GM23338 (cell line): ENCODE measurements at places on chromosomes 2 and 18. TPM values are rescaled to one million over a fixed set of nuclear protein-coding genes. Genes with fewer than 3 reads are reported as not detected.

The ACMSD gene
- not detected in 2 replicates for total RNA-seq

- no peak overlapping the region for H3K4me3 ChIP-seq
- no peak for DNase-seq
- no peaks in the 10 kb centered on the region for H3K27me3 ChIP-seq
- H3K27ac ChIP-seq, result no peak overlapping the region
Measured at GRCh38 chr2:223414646-223415045, 187.5 kb downstream of the SCG2 start.

DNA sequence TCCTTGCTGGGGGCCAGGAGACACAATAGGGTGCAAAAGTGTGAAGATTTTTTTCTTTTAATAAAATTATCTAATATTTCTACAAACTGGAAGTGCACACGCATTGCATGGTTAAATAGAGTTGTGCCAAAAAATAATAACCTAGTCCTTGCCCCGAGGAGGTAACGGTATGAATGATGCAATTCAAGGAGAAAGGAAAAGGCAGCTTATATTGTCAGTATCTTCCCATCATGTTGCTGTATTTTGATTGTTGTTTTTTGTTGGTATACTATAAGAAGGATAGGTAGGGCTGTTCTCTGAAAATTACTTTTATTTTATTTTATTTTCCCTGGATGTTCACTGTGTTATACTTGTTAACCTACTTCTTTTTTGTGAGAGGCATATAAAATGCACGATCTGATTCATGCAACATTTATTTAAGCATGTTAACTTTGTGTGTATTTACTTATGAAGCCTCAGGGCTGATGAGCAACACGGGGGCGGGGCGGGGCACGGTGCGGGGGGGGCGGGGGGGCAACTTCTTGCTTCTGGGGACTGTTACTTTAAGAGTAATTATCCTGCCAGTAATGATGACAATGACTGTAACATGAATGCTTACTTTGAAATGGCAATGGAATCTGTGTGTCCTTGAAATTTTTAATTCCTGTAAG is 118.6 kb downstream of the AQP4 start:
- no peaks in the 10 kb centered on the region for H3K27me3 ChIP-seq
- H3K4me3 ChIP-seq, result no peak overlapping the region
- no peak for DNase-seq
- no peak overlapping the region for H3K27ac ChIP-seq

DNA sequence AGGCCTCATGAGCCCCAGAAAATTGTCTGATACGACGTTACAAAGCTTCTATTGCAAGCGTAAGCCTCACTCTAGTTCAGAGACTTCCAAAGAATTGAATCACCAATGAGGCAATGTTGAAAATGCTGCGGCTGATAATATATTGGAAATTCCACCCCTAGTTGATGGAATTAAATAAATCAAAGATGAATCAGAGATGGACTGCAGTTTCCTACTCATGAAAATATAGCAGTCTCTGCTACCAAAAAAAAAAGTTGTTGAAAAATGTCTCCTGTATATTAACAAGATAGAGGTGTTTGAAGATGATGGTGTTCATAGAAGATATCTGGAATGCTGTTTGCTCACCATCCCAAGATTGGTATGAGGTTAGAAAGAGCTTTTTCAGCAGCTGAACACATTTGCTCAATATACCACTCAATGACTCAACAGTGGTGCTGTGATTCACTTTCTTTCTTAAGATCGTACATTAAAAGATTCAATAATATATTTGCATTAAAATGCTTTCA is 99.8 kb upstream of the ARHGAP28 start:
- H3K27ac ChIP-seq, result no peak overlapping the region
- no peak overlapping the region for H3K4me3 ChIP-seq
- peaks cover 13% of the 10 kb centered on the region; the same call in 1 of the 2 replicates for H3K4me1 ChIP-seq
- no peak for DNase-seq
- H3K27me3 ChIP-seq, result no peaks in the 10 kb centered on the region

DNA sequence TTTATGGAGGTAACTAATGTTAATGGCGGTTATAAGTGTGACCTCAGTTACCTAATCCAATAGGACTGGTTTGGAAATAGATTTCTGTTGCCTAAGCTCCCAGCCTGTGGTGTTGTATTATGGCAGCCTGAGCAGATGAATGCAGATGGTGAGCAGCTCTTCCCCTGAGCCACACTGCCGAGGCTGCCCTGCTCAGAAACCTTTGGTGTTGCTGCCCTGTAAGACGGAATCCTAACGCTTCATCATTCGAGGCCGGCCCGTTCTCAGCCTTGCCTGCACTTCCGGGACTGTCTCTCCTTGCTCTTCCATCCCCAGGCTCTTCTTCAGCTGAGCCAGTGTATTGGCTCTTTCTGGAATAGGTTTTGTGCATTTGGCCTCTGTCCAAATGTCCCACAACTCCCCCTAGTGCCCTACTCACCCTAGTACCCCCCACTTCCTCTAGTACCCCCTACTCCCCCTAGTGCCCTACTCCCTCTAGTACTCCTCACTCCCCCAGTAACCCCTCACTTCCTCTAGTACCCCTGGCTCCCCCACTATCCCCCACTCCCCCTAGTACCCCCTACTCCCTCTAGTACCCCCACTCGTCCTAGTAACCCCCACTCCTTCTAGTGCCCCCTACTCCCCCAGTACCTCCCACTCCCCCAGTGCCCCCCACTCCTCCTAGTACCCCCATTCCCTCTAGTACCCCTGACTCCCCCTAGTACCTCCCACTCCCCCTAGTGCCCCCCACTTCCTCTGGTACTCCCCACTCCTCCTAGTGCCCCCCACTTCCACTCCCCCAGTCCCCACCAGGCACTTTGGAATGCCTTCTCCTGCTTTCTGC is 106.0 kb upstream of the TAF1B start:
- no peaks in the 10 kb centered on the region for H3K27me3 ChIP-seq
- H3K36me3 ChIP-seq, result no peaks in the 10 kb centered on the region
- DNase-seq, result no peak
- no peaks in the 10 kb centered on the region for H3K4me1 ChIP-seq
- no peak overlapping the region for H3K27ac ChIP-seq

DNA sequence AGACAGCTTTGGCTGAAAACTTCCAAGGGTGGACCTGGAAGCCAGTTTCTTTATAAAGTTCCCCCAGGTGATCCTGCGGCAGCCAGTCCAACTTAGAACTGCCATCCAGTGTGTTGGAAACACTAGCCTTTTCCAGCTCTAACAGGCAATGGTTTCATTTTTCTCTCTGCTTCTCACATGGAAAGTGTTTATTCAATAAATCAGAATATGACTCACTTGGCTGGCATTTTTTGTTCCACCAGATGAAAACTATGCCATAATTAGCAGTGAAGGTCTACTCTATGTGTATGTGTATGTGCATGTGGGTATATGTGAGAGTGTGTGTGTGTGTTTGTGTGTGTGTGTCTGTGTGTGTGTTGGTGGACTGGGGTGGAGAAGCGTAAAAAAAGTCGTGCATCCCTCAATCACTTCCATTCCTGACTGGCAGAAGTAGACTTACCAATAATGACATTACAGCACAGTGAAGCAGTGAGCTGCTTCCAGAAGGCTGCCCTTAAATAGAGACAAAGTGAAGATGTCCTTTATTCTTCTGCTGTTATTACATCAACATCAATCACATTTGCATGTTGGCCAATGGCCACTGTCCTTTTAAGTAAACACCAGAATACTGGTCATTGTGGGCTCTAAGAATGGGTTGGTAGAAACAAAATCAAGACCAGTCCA is 90.9 kb upstream of the SETBP1 start:
- no peaks in the 10 kb centered on the region for H3K36me3 ChIP-seq
- no peaks in the 10 kb centered on the region for H3K27me3 ChIP-seq
- no peak for DNase-seq
- no peaks in the 10 kb centered on the region for H3K4me1 ChIP-seq
- H3K4me3 ChIP-seq, result no peak overlapping the region

DNA sequence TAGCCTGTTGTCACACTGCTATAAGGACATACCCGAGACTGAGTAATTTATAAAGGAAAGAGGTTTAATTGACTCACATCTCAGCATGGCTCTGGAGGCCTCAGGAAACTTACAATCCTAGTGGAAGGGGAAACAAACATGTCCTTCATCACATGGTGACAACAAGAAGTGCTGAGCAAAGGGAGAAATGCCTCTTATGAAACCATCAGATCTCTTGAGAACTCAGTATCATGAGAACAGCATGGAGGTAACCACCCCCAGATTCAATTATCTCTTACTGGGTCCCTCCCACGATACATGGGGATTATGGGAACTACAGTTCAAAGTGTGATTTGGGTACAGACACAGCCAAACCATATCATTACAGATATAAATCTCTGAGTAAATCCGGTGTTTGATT is 148.7 kb downstream of the PRPF40A start:
- H3K27ac ChIP-seq, result no peak overlapping the region
- H3K27me3 ChIP-seq, result no peaks in the 10 kb centered on the region
- H3K36me3 ChIP-seq, result no peaks in the 10 kb centered on the region
- no peaks in the 10 kb centered on the region for H3K4me1 ChIP-seq
- no peak overlapping the region for H3K4me3 ChIP-seq
- DNase-seq, result no peak

GRCh38 chr2:10079870-10080535 is at the start of gene CYS1:
Gene CYS1 (minus strand): TSS chr2:10080411. CDS start chr2:10080223, 188 bp downstream.
- peaks cover 47% of the 10 kb centered on the region for H3K27me3 ChIP-seq
- no peaks in the 10 kb centered on the region for H3K36me3 ChIP-seq
- no peak within 1 kb of the TSS for H3K27ac ChIP-seq
- H3K4me3 ChIP-seq, result peak within 1 kb of the TSS; percentile 65
- DNase-seq, result peak; percentile 69
- H3K4me1 ChIP-seq, result peaks cover 13% of the 10 kb centered on the region

GRCh38 chr2:156456616-156457015 is 20.4 kb downstream of the GPD2 start:
- no peak overlapping the region for H3K4me3 ChIP-seq
- DNase-seq, result no peak
- H3K27me3 ChIP-seq, result no peaks in the 10 kb centered on the region
- H3K36me3 ChIP-seq, result no peaks in the 10 kb centered on the region
- no peak overlapping the region for H3K27ac ChIP-seq

The FKBP7 gene
- 8.3 and 8.6 TPM in 2 replicates for total RNA-seq

DNA sequence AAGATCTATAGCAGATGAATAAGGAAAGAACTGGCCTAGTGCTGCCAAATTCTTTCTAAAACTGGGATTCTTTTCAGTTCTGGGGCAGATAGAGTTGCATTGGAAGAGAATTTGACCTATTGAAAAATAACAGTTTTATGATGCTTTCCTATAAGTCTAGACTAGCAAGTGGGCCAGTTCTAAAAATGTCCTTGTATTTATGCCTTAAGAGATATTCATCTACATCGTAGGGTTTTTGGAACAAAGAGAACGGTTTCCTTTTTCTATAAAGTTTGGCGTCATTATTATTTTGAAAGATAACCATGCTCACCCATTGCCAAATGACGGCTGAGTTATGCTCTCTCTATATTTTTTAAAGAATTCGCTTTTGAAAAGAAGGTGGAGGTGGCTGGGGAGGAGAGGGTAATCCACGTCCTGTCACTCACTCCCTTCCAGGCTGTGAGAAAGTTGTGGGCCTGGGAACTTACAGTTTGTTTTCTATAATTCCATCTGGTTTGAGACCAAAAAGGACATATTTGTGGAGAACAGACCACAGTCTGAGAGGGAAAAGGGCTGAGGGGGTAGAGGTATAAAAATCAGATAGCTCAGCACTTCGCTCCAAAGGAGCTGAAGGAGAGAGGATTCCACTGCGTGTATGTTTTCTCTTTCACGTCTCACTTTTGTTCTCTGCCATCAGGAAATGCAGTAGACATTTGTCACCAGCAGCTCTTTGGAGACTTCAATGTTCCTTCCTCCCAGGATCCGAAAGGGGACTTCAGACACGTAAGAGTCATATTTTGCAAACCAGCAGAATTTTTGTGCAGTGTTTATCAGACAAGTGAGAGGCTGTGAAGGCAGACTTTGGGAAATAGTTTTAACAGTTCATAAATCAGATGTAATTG is 281.9 kb upstream of the FN1 start:
- H3K27ac ChIP-seq, result no peak overlapping the region
- no peaks in the 10 kb centered on the region for H3K4me1 ChIP-seq
- DNase-seq, result no peak
- H3K36me3 ChIP-seq, result no peaks in the 10 kb centered on the region
- H3K27me3 ChIP-seq, result no peaks in the 10 kb centered on the region

DNA sequence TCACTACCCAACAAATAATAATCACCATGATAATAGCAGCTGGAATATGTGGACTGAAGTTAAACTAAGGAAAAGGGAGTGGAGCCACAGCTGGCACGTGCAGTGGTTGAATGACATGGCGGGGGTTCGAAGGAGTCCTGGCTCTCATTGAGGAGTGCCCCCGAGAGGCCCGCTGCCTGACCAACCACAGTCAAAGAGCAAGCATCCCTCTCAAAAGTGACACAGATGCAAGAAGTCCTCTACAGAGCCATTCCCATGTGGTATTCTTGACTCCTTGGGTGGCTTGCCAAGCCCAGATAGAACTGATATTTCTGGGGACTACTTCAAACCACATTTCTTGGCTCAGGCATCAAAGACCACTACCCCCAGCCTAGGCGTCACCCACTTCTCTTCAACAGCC is 405.1 kb downstream of the TNS1 start:
- H3K27ac ChIP-seq, result no peak overlapping the region
- H3K4me3 ChIP-seq, result no peak overlapping the region
- no peaks in the 10 kb centered on the region for H3K27me3 ChIP-seq
- DNase-seq, result no peak
- H3K36me3 ChIP-seq, result no peaks in the 10 kb centered on the region
- H3K4me1 ChIP-seq, result peaks cover 13% of the 10 kb centered on the region; the same call in 1 of the 2 replicates

DNA sequence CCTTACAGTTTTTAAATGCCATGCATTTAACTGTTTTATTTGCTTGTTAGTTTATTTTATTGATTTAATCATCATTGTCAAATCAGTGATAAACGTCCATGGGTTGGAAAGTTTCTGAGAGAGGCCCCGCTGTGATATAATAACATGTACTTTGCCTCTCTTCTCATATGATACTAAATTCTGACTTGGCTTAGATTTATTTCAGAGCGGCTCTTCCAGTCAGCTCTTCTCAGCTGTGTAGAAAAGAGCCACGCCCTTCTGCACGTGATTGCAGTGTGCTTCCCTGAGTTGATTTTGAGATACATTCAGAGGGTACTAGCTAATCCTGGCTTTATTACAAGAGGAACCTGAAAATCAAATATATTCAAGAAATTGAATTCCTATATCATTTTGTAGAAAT is 218.6 kb downstream of the KCNE4 start:
- no peak overlapping the region for H3K4me3 ChIP-seq
- no peaks in the 10 kb centered on the region for H3K27me3 ChIP-seq
- no peaks in the 10 kb centered on the region for H3K4me1 ChIP-seq
- H3K27ac ChIP-seq, result no peak overlapping the region
